ENCODE measurements at places on chromosomes 5 and 9.

- DNase-seq: no peak
Measured at GRCh38 chr5:5079876-5080275, 60.3 kb upstream of the ADAMTS16 start.

DNA sequence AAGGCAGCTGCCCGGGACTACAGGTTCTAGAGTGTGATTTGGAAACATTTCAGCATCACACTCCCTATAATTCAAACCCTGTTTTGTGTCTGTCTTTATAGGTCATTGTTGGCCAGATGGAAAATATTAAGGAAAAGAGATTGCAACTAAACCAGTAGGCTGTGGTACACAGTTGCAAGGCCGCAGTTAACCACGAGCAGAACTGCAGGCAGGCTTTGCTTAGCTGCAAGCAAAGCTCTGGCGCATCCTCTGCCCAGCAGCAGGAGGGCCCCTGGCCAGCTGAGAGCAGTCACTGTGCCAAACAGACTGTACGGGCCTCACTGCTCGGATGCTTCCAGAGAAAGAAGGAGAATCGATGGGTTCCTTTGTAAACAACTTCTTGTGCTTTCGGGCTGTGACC is 204.5 kb downstream of the DENND1A start:
- peak; percentile 13 for DNase-seq

GRCh38 chr9:94533155-94533554 is 21.7 kb upstream of the PCAT7 start:
- no peak for DNase-seq

DNA sequence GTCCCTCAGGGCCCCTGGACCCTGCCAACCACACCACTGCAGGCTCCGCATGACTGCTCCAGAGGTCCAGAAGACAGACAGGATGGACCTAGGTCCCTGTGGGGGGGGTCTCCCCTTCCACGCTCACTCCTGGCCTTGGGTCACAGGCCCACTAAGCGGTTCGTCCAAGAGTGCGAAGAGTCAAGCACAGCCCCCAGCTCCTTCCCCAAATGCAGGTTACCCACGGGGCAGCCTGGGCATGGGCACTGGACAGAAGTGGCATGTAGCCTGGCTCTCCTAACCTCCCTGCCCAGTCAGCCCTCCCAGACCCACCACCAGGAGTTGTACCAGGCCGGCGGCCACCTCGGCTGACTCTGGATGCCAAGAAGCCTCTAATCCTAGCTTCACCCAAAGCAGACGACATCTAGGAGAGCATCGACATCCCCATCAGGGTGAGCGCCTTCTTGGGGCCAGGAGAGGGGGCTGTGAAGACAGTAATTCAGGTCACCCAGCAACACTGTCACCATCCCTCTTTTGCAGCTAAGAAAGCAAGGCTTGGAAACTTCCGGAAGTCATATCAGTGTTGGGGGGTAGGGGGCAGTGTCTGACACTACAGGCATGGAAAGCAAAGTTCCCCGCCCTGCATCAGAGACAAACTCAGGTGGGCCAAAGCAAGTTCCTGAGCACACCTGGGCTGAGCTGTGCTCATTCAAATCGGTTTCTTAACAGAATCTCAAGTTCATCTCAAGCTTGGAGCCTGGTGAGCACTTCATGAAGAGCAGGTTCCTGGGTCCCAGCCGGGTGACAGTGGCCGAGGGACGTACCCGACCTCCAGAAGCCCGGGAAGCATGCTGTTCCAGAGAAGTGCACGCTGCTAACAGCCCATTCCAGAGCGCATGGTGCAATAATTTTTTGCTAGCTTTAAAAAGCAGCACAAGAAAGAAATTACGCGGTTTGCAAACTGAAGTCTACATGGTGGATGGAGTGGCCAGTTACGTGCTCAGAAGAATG is 68.7 kb downstream of the SEMA4D start:
- DNase-seq: no peak

DNA sequence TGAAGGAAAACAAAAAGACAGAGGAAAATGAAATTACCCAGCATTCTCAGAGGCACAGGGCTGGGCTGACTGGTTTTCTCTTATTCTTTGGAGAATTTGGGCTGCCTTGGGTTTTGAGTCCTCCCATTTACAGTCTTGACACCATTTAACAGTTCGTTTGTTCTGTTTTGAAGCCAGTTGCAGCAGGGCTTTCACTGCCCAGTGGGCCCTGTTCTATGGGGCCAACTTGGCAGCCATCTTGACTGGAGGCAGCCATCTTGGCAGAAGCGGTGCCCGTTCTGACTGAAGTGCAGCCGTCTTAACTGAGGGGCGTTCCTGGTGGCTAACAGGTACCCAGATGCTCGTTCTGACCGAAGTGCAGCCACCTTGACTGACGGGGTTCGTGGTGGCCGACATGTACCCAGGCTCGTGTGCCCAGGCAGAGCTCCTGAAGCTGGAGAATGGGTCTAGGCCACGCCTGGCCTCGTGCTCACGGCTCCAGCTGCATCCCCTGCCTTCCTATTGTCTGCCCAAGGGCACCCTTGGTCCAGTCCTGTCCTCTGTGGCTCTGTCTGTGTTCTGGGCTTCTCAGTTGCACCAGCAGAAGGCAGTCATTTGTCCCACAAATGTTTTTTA is 164.4 kb downstream of the GAPVD1 start:
- no peak for DNase-seq

GRCh38 chr9:110047232-110047954 is 160.6 kb downstream of the C9orf152 start:
- no peak for DNase-seq

GRCh38 chr9:136690806-136691261 is 3.6 kb upstream of the AGPAT2 start:
- no peak for DNase-seq

- no peak for DNase-seq
Measured at GRCh38 chr9:20670395-20670794, 13.7 kb upstream of the FOCAD start.

DNA sequence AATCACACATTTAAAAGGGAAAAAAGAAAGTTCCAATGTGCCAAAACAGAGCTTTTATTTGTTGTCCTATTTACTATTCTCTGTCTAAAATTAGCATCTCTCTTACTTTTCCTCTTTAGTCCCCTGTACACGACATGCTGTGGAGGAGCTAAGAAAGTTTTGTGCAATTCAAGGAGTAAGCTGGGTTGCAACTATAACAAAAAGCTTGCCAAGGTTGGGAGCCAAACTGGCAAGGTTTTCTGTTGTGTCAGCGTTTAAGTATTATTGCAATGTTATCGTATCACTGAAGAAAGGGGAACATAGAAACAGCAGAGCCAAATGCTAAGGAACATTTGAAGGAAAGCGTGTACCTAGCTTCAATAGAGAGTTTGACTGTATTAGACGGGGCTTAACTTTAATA is 680.8 kb downstream of the CETN3 start:
- peak; percentile 0 for DNase-seq

GRCh38 chr5:157497875-157498611 is 38.0 kb downstream of the NIPAL4 start:
- DNase-seq: no peak

DNA sequence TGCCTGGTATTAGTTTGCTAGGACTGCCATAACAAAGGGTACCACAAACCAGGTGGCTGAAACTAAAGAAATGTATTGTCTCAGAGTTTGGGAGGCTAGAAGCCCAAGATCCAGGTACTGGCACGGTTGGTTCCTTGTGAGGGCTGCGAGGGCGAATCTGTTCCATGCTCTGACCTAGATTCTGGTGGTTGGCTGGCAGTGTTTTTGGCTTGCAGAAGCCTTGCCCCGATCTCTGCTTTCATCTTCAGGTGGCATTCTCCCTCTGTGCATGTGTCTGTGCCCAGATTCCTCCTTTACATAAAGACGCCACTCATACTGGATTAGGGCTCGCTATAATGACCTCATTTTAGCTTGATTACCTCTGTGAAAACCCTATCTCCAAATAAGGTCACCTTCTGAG is 36.7 kb downstream of the RAI14 start:
- no peak for DNase-seq

- no peak for DNase-seq
Measured at GRCh38 chr5:107826311-107827000, 155.7 kb upstream of the EFNA5 start.

DNA sequence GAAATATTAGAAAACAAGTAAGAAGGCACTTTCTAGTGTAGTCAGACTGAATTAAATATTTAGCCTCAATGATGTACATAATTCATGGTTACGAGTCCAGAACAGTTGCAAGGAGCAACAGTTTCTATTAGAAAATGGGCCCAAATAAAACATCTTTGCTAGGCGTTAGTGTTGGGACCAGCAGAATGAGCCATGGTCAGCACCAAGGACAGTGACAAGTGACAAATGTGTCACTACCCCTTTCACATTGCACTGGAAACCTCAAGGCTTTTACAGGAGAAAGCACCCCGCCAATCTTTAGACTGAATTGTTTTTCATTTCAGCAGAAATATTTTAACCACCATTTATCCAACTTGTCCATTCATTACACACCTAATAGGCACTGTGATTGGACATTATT is 301.3 kb upstream of the ADCY2 start:
- no peak for DNase-seq

- no peak for DNase-seq
Measured at GRCh38 chr5:56329652-56330051, 96.5 kb upstream of the ANKRD55 start.

DNA sequence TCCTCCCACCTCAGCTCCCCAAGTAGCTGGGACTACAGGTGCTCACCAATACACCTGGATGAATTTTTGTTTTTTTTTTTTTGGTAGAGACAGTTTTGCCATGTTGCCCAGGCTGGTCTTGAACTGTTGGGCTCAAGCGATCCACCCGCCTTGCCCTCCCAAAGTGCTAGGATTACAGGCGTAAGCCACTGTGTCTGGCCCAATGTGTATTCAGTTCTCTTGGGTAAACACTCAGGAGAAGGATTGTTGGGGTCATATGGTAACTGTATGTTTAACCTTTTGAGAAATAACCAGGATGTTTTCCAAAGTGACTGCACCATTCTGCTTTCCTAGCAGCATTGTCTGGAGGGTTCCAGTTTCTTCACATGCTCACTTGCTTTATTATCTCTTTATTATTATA is 67.4 kb downstream of the TNPO1 start:
- no peak for DNase-seq

- DNase-seq: peak; percentile 56
Measured at GRCh38 chr5:54520438-54520846, 2.9 kb downstream of the SNX18 start.

DNA sequence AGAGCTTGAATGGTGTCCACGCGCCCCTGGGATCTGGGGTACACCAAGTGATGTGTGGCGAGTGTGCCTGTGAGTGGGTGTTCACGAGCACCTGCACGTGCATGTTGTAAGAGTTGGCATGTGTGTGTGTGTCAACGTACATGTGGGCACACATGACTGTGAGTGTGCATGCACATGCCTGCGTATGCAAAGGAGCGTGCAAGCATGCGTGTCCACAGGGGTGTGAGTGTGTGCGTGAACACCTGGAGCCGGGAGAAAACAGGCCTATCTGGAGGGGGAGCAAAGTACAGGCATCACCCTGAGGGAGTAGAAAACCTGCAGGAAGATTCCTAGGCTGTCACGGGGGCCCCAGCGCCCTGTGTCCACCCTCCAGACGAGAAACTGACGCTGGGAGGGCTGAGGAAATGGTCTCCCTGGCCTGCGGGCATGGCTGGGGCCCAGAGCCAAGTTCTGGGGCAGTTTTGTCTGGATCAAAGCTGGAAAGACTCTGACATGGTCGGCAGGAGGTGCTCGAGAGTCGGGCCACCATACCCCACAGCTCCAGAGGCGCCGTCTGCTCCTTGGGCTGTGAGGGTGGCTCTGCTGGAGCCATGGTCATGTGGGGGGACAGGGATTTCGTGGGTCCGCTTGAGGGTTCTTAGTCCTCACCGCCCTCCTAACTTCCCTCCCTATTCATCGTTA is 31.8 kb downstream of the PTGES start:
- no peak for DNase-seq

- DNase-seq: peak; percentile 43
Measured at GRCh38 chr9:133691626-133692363, 46.4 kb downstream of the SARDH start.

GRCh38 chr5:81925981-81926380 is 45.8 kb upstream of the ATG10 start:
- no peak for DNase-seq

GRCh38 chr5:141431286-141431685 is 979 bp downstream of the PCDHGA12 start:
- no peak for DNase-seq

DNA sequence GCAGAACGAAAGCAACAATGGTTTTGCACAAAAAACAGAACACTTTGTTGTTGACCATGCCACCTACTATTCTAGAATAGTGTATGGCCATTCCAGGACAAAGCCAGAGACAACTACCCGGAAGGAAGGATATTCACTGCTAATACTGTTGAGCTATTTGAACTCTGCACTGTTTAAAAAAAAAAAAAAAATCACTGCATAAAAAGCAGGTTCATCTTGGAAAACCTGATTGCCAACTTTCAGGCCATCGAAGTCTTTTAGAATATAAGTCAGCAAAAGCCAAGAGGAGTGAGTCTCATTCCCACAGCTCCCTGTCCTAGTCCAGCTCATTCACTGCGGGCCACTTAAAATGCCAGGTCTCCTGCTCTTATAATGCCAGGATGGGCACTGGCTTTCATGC is 4.0 kb downstream of the ENC1 start:
- DNase-seq: no peak

- no peak for DNase-seq
Measured at GRCh38 chr5:24615159-24615558, 29.6 kb downstream of the CDH10 start.

GRCh38 chr9:99269416-99269815 is 47.3 kb downstream of the SEC61B start:
- DNase-seq: peak; percentile 85

DNA sequence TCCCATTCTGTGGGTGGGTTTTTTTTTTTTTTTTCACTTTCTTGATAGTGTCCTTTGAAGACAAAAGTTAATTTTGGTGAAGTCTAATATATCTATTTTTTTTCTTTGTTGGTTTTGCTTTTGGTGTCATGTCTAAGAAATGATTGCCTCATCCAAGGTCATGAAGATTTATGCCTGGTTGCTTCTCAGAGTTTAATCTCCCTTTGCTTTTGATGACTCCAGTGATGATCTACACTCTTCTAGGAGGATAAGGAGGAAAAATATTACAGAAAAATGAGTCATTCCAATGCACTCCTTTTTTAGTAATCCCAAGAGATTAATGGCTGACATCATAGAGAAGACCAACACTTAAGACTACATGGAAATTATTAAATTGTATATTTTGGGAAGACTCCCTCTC is 79.7 kb upstream of the ICE1 start:
- peak; percentile 13 for DNase-seq

DNA sequence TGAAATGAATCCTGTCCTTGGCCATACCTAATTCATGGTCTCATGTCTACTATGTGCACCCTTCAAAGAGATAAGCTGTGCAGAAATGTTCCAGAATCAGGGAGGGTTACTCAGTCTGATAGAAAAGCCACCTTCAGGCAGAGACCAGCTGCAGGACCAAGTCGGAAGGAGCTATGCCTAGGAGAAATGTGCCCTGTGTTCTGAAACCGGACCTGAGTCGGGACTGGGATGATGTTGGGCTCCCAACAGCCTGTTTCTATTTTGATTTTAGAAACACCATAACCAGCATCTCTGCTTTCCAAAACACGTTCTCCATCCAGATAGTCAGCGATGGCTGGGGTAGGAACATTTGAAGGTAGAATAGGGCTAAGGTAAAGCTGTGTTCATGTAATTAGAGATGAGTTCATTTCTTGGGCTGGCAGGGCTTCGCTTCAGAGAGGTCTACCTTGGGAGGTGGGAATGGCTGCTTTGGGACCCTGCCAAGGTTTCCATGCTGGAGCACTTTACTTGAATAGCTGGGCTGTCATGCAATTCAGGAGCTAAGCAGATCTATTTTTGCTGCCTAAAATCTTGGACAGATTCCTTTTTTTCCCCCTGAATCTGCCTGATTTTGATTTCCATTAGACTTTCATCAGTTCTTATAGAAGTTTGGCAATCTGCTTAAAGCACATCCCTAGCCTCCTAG is 2.8 kb downstream of the ADCY2 start:
- DNase-seq: no peak

GRCh38 chr5:179619776-179620175 is 3.7 kb downstream of the HNRNPH1 start:
- DNase-seq: peak; percentile 52

Data from IMR-90 (cell line).